ENCODE measurements at places on chromosomes 5 and 9.

- no peak for DNase-seq
Observed at GRCh38 chr5:127506616-127507015, 10.8 kb upstream of the PRRC1 start.

- DNase-seq, result no peak
Observed at GRCh38 chr5:155128786-155129512, 115.4 kb downstream of the KIF4B start.

DNA sequence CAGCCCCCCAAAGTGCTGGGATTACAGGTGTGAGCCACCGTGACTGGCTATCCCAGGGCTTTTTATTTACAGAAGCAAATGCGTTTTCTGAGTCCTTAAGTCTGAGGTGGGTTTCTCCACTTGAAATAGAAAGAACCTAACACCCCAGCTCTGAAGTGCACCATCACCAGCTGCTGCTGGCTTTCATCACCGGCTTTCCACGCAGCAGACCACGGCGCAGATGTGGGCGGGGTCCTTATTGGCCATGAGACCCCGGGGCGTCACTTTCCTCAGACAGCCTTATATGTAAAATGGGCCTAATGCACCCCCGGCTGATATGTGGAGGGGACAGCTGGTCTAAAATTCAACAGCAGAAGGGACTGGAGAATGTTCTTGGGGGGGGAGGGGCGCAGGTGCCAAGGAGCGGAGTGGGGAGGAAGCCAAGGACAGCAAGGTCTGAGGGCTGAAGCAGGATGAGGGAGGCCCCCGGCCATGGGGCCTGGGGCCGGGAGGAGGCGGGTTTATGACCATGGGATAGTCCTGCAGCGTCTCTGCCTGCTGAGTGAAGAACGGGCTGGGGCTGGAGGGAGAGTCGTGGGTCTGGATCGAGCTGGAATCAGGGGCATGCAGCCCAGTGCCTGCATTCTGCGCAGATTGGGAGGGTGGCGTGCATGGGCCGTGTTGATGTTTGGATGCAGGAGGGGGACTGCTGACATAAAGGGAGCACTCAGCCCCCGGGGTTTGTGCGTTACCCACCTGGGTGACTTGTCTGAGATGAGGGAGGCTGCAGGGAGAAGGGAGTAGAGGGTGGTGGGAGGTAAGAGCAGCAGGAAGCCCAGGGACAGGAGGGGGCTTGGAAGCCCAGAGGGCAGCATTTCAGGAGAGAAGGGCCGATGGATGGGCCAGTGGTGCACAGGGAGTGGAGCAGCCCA, 30.2 kb downstream of the RASGEF1C start:
- DNase-seq, result no peak

DNA sequence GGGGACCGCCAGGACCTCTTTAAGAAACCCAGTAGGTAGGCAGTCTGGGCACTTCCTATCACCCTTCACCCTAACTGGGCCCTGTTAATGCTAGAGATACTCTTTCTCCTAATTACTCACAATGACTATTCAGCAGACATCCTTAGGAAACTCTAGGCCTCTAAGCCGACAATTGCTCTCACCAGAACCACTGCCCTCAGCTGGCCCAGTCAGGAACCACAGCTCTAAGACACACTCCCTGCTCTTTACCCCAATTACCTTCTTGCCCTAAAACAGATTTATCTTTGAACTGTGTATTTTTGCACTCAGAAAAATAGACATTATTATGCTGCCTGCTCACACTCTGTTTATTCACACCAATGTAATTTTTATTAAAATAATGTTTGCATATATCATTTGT, 432.6 kb upstream of the SLC30A5 start:
- no peak for DNase-seq

- no peak for DNase-seq
Observed at GRCh38 chr5:39363217-39363616, 1.1 kb downstream of the C9 start.

DNA sequence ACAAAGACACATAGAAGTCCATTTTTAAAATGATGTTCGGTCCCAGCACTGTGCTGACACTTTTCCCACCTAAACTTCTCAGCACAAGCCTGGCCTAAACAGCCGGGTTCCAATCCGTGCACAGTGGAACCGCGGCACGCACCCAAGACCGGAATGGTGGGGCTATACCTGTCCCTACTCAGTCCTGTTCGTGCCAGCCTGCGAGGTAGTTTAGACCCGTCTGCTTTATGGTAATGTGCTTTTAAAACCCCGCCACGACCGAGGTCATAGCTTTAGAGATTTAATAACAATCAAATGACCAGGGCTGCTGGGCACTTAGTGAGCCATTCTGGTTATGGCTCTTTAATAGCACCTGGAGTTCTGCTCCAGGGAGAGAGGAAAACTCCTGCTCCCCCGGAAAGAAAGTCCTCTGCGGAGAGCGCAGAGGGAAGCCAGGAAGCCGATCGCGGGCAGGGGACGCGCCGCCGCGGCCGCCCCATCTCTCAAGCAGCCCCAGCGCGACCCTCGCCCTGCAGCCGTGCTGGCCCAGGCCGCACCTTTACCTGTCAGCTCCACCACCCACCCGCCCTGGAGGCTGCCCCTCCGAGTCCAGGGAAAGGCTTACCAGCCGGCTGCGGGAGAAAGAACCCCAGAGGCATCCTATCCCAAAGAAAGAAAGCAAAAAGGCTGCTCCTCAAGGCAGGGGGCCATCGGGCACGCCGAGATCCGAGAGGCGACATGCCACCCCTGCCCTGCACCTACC, 511 bp downstream of the ARL15 start:
- DNase-seq, result peak; percentile 20

- DNase-seq, result no peak
Observed at GRCh38 chr9:91138760-91139159, 223.0 kb downstream of the AUH start.

- DNase-seq, result no peak
Observed at GRCh38 chr5:179439181-179439985, 94.1 kb upstream of the ADAMTS2 start.

- DNase-seq, result no peak
Observed at GRCh38 chr5:177426566-177427210, at the start of gene GRK6. GRK6 (plus strand) TSS chr5:177426676; CDS start chr5:177426846, 170 bp downstream.

Data from GM12892 (cell line).